Stimulated activated CD4-positive, alpha-beta T cell treated with anti-CD3 and anti-CD28 coated beads, TNF-alpha, amount 100 ng/mL, for 48 hours (primary cell): ENCODE measurements at places on chromosomes 2 and 18.

DNA sequence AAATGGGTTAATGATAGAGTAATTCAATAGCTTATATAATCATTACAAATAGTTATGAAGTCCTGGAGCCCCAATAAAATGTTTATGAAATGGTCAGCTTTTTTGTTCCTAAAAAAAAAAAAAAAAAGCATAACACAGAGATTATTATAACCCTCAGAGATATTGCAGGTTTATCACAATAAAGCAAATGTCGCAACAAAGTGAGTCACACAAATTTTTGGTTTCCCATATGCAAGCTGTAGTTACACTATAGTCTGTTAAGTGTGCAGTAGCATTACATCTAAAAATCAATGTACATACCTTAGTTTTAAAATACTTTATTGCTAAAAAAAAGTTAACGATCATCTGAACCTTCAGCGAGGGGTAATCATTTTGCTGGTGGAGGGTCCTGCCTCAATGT, 20.0 kb downstream of the WDFY1 start:
- no peak for DNase-seq

DNA sequence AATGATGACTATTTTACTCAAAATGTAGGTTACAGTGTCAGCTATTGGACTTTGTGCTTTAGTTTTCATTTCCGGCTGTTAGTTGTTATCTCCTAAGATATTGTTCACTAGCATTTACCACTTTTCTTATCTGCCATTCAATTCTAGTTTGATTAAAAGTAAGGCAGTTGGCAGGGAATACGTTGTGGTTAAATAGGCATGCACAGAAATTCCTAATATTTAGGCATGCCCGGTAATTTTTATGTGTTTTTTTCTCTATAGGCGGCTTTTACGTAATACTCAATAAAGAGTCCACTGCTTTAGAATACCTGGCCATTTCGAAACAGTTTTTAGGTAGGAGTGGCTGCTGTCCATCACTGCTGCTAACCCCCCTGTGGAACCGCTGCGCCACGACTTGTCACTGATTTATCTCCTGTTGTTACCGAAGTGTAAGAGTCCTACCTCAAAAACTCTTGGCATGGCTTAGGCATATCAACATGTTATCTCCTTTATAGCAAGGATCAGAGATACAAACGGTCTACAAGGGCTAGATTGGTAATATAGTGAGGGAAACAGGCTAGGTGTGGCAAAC, 39.5 kb downstream of the BABAM2 start:
- no peak for DNase-seq

DNA sequence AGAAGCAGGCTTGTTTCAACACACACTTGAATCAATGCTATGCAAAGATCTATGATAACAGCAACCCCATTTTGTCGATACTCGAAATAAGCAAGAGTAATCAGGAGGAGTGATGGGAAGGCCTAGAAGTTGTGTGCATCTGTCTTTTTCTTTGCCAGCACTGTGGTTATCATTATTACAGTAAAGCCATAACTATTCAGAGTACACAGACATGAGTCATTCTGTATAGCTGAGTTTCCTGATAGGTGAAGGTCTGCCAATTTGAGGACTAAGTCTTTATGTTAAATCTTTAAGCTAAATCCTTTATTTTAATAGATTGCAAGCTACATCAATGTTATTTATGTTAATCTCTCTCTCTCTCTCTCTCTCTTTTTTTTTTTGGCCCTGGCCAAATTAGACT, 1344.4 kb upstream of the CELF4 start:
- DNase-seq: no peak

GRCh38 chr2:86211033-86211795, 12.0 kb downstream of the MRPL35 start:
- no peak for DNase-seq

DNA sequence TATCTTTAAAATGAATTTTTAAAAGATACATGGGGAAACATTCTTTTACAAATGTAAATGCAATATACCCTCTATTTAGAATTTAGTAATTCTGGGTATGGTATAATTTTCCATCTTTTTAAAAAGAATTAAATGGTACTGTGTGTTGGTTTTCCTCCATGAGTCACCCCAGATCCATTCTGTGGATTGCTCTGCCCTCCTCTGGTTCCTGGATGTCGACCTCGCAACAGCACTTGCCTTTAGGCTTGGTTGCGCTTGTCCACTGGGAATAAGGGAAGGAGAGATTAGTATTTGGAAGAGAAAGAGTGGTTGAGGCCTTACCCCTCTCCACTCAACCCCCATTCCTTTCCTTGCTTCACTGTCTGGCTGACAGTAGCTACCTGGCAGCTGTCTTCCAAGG, 90.4 kb downstream of the FTCDNL1 start:
- DNase-seq: no peak

GRCh38 chr2:182504903-182505302, 78.1 kb upstream of the PDE1A start:
- DNase-seq: no peak

DNA sequence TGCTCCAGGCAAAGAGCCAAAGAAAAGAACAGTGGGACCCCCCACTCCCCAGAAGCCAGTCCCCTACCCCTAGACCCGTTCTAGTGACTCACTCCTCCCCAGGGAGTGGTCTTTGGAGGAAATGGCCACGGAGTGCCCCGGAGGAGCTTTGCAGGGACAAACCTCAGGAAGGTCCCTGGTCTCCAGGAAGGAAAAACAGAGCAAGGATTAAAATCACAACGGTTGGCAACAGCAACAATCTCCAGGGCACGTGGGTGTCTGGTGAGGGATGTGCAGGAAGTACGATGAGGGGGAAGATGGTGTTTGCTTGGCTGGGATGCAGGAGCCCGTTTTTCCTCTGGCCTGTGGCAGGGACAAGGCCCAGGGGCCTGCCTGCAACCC, 135.0 kb downstream of the SMAD2 start:
- no peak for DNase-seq

DNA sequence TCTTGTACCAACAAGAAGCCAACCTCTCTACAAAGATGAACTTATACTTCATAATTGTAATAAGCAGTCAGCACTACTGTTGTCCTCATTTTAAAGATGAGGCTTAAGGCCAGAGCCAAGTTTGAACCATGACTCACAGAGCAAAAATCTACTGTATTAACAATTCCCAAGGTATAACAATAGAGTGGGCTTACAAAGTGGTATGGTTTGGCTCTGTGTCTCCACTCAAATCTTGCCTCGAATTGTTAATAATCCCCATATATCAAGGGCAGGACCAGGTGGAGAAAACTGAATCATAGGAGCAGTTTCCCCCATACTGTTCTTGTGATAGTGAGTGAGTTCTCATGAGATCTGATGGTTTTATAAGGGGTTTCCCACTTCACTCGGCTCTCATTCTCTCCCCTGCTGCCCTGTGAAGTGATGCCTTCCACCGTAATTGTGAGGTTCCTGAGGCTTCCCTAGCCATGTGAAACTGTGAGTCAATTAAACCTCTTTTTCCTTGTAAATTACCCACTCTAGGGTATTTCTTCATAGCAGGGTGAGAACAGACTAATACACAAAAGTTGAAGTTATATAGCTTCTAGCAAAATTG, 19.5 kb downstream of the MRPL44 start:
- no peak for DNase-seq

DNA sequence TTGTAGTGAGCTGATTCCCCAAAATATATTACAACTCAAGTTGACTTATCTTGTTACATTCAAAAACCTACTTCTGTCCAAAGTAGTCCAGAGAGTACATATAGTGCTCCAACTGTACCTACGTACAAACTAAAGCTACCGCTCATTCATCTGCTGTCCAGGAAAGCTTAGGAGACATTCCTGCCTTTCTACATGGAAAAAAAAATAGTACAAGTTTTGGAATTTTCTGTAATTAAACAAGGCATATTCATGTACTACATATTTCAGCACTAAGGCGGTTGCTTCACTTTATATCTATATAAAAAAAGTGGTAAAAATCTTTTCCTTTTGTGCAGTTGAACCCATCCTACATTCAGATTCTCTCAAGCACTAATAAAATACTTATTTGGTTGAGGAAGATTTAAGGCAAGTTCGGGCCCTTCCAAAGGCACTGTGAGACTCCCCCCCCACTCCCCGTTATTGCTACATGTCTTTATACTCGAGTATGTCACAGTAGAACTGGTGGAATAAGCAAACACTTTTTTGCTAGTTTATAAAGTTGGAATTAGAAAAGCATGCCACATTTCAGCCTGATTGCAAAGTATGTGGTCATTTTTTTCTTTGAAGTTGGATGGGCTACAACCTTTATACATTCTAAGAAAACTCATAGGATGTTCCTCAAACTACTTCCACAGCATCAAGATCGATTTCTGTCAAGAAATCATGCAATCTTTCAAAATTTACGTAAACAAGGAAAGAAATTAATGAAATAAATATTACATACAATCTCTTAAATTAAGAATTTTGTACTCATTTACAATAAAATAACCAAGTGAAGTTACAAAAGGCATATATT, 3.7 kb downstream of the ZFP36L2 start:
- no peak for DNase-seq

- DNase-seq: no peak
Measured at GRCh38 chr2:96430394-96430988, 74.7 kb downstream of the NEURL3 start.

- DNase-seq: no peak
Measured at GRCh38 chr2:106073678-106074406, 120.3 kb downstream of the UXS1 start.

DNA sequence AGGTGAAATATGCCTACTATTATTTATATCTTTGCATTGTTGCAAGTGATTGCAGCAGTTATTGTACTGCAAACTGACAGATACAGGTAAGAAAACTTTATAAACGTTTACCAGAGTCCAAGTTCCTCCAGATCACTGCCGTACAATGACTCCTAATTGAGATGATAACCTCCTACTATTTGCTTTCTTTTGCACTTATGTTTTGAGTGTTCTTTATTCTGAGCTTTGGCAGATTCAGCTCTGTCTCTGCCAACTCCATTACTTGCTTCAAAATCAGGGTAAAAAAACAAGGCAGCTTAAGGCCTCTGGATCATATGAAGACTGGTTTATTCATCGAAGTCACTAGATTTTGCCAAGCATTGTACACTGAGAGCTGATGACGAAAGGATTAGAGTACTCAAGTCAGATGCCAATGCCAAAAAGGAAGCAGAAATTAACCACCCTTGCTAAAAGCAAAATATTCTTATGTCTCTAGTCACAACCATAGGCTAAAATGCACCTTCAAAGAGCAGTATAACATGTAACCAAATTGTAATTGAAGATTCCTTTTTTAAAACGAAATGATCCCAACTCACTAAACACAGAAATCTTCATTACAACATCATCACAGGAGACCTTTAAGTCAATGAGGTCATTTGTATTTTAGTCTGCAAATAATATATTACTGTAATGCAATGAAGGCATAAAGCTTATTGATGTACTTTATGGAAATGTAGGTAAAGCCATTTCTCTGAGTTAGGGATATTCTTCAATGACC, 10.5 kb upstream of the IKZF2 start:
- no peak for DNase-seq

GRCh38 chr18:55083461-55083860, 124.2 kb upstream of the CCDC68 start:
- no peak for DNase-seq

DNA sequence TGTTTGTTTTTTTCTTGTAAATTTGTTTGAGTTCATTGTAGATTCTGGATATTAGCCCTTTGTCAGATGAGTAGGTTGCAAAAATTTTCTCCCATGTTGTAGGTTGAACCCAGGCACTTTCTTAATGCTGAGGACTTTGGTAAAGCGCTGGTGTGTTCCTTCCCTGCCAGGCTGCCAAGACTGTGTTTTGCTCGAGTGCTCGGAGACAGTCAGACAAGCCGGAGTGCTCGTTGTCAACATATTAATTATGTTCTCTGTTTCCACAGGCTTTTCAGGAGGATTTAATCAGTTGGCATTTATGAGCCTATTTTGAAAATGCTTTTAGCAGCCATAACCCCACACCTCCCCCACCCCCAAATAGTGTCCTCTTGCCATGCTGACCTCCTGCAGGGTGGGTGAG, 6.4 kb downstream of the MTCL1 start:
- DNase-seq: no peak

GRCh38 chr2:174035117-174035635, 70.0 kb upstream of the SP3 start:
- no peak for DNase-seq

DNA sequence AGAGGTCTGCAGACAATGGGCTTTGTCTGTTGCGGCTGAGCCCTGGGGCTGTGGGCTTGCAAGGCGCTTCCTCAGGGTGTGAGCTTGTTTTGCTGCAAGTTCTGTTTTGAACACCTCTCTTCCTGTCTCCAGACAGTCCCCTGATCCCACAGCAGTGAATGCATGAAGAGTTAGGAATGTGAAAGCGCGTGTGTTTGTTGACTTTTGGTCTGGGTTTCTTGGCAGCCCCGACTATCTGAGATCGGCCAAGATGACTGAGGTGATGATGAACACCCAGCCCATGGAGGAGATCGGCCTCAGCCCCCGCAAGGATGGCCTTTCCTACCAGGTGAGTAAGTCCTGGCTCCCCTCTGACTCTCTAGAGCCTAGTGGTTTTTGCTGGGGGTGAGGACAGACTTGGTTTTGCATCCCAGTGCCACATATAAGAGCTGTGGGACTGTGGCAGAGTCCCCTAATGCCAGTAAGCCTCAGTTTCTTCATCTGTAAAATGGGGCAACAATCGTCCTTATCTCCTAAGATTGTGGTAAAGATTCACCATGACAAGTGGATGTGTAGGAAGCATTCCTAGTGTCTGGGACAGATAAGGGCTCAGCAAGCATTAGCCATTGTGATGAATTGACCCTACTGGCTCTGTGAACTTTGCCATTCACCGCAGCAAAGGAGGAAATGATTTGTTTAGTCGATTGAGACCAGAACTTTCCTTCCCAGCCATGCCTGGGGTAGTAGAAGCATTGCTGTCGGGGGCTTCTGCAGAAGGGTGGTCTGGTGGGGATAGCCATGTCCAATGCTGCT, 3.0 kb downstream of the LBH start:
- no peak for DNase-seq

DNA sequence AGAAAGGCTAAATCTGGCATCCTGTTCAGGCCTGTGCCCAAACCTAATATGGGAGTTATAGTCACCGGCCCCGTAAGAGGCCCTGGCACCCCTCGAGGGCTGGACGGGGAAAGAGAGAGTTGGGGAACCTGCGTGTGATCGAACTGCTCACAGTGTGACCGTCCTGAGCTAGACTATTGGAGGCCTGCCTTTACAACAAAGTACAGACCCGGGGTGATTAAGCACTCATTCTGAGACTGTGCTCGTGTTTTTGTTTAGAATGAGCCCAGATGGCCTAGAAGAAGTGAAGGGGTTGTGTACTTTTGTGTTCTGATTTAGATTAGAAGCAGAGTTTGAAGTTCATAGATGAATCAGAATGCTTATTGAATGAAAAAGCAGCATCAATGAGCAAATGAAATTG, 115.3 kb downstream of the ACOXL start:
- no peak for DNase-seq

DNA sequence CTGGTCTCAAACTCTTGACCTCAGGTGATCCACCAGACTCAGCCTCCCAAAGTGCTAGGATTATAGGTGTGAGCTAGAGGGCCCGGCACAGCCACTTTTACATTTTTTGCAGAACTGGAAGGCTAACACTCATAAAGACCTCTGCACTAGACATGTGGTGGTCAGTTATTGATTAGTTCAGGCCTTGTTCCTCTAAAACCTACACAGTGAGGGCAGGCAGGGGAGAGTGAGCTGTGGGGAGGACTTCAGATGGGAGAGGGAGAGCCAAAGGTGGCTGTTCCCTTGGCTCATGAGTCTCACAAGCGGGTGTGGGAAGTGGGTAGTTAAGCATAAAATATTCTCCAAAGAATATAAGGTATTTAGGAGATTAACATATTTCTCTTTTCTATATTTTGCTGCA, 29.3 kb upstream of the ACYP2 start:
- DNase-seq: no peak
